NCI-H226 (cell line): ENCODE measurements at places on chromosomes 7 and 10.

GRCh38 chr7:30911561-30911969 lies at the start of gene AQP1:
AQP1 (plus strand) TSS chr7:30911853; CDS start chr7:30911910, 57 bp downstream.
- no peak for DNase-seq

DNA sequence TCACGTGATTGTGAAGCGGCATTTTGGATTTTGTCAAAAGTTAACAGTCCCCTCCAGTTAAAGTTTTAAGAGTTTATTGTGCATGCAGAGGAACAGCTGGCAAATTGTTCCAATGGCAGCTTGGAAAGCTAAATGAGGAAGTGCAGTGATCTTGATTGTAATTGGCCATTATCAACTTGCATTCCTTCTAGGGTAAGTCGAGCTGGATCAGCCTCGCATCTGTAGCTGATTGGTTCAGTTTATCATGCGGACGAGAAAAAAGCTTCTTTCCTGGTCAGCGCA lies 566 bp downstream of the ZNF789 start:
- peak; percentile 42 for DNase-seq

DNA sequence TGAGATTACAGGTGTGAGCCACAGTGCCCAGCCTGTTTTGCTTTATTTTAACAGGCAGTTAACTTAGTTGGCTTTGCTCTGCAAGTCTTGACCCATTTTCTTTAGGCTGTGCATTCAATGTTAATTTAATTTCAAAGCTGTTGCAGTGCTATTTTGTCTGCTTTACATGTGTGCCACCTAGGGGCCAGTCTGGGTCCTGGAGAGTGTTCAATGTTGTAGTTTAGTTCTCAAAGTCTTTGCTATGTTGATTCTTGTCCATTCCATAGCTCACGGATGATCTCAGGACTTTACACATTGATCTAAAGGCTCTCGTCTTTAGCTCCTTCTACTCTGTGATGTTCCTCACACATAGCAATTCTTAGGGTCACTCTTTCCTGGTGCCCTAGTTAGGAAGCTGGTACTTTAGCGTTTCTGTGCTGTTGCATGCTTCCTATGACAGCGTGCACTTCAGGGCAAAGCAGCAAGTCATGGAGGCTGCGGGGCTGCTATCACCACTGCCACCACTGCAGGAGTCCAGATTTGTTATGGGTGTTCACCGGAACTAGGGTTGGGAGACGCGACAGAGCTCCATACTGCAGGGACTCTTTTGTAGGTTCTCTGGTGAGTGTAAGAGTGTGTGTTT lies 16.4 kb upstream of the ABCA13 start:
- peak; percentile 9 for DNase-seq

DNA sequence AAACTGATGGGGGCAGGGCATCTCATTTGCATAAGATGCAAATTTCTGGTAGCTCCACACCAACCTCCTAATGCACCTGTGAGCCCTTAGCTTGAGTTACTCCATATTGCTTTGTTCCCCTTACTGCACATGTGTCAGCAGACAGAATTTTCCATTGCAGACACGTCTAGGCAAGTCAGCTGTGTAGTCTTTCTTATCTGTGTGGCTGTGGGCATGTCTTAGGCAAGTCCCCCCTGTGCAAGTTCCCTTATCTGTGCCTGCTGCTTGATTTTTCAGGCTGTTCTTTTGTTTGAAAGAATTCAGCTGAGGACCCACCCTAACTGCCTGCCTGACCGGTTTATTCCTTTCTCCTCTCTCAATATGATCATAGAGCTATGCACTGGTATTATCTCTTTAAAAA lies 28.5 kb upstream of the TRIM24 start:
- no peak for DNase-seq

DNA sequence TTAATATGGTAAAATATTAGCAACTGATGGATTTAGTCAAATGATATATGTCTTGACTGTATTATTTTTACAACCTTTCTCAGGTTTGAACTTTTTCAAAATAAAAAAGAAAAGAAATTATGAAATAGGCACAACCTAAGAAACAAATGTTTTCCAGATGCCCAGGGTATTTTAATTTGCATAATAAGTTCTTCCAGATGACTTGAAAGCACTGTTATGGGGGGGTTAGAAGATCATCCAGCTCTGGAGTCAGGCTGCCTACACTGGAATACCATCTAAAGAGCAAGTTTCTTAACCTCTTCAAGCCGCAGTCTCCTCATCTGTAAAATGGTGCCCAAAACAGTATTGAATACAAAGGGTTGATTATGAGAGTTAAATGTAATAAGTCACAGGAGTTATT lies 32.1 kb downstream of the CREB3L2 start:
- DNase-seq: no peak

DNA sequence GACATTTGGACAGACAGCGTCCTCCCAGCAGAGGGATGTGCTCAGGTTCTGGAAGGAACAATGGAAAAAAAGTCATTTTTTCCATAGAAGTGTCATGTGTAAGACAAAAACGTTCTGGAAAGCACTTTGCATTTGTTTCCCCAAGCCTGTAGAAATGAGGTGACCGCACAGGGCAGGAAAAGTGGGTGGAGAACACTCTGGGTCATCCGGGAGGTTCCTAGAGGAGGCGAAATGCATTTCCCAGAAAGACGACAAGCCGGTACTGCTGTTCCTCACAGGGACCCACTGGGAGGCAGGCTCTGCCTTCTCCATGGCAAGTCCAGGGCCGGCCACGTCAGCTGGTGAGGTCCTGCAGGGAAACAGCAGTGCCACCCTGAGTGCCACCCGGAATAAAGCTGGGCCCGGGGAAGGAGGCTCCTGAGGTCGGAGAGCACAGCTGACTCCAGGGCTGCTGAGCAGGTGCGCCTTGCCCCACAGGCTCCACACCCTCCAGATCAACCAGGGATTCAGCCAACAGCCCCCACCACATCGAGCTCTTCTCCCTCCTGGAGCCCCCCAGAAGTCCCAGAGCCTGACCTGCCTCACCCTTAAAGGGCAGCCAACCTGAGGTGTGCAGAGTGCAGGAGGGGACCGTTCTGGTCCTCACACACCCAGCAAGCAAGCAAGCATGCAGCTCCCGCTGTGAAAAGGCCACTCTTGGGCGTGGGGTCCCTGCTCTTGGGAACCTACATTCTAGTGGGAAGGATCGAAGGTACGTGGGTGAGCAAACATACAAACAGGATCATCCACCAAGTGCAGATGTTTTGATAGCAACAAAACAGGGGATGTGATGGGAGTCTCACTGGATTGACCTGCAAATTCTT lies 28.8 kb upstream of the INPP5A start:
- DNase-seq: no peak
